ENCODE measurements at places on chromosomes 6 and 20.

DNA sequence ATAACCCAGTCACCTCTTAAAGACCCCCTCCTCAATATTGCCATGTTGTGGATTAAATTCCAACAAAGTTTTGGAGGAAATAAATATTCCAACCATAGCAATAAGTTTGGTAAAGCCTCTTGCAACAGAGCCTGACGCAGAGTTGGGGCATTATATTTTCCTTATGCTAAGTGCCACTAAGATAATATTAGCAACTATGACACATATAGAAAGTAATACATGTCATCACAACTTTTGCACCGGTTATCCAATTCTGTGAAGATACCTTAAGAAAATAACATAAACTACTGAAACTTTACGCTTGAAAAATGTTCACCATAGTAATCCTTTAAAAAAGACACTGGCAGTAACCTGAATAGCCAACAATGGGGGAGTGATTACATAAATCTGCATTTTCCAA lies 52.2 kb upstream of the TRERF1 start:
- DNase-seq = no peak

GRCh38 chr20:1323830-1324597 lies 4.9 kb downstream of the SDCBP2 start:
- DNase-seq = no peak

GRCh38 chr20:62486484-62486883 lies 10.7 kb upstream of the GATA5 start:
- no peak for DNase-seq

GRCh38 chr20:57772349-57772964 lies 62.6 kb upstream of the PMEPA1 start:
- DNase-seq = peak; percentile 9

DNA sequence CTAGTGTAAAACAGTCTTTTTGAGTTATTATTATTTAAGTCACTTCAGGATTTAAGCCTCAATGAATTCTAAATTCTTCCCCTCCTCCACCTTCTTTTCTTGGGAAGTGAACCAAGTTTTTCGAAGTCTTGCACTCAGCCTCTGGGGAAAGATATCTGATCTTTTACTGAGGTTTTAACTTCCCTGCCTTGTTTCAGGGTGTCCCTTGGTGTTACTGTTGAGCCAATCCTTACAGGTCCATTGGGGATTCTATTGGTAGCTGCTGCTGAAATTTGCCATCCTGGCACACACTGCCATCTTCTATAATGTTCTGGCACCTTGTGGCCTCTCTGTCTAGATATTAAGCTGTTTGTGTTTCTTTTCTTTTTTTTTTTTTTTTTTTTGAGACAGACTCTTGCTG lies 31.7 kb downstream of the BEND6 start:
- no peak for DNase-seq

- DNase-seq = no peak
Measured at GRCh38 chr20:20014659-20015058, 2.5 kb upstream of the NAA20 start.

GRCh38 chr6:156554160-156554559 lies 223.0 kb upstream of the ARID1B start:
- no peak for DNase-seq

DNA sequence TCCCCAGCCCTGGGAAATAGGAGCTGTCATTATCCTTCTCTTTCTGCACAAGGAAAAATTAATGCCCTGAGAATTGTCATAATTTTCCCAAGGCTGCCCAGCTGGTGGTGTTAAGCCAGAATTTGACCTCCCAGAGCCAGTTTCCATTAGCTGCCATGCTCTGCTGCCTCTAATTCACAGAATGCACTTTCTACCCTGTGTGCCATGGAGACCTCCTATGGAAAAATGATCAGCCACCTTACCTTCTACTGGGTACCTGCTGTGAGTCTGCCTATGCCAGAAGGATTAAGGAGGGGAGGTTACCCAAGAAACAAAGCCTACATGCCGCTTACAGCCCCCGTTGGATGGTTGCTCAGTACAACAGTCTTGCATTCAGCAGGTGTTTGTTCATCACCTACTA lies 29.1 kb downstream of the POFUT1 start:
- DNase-seq = no peak

- peak; percentile 55 for DNase-seq
Measured at GRCh38 chr6:73262671-73263569, at the start of gene KHDC1. KHDC1 (minus strand) TSS chr6:73263196; CDS start chr6:73242517, 20,679 bp downstream.

- no peak for DNase-seq
Measured at GRCh38 chr20:43984587-43984986, 69.9 kb downstream of the TOX2 start.

GRCh38 chr20:41574802-41575389 lies 43.3 kb downstream of the CHD6 start:
- DNase-seq = no peak

DNA sequence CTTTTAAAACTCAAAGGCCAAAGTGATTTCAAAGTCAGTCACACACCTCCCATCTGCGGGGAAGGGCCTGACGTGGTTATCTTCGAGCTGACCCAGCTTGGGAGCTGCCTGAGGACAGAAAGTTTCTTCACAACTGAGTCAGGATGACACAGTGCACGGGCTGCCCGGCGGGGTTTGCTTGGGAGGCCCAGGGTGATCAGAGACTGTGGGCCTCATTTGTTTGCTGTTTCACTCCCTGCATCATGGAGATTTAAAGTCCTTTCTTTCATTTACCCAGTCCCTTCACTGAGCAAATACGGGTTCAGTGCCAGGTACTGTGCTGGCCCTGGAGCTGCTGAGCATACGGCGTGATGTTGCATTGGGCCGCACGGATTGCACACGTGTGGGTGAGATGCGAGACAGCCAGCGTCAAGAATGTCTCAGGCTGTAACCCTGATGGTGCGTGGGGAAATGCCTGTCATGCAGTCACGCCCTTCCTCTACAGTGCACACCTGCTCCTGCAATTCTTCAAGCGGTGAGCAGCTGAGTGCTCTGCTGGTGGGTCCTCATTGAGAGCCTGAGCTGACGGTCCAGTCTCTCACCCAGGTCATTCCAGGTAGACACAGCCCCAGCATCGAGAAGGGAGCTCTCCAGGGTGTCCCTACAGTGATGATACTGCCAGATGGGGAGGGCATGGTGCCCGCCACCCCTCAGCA lies 82.7 kb upstream of the PMEPA1 start:
- DNase-seq = no peak

DNA sequence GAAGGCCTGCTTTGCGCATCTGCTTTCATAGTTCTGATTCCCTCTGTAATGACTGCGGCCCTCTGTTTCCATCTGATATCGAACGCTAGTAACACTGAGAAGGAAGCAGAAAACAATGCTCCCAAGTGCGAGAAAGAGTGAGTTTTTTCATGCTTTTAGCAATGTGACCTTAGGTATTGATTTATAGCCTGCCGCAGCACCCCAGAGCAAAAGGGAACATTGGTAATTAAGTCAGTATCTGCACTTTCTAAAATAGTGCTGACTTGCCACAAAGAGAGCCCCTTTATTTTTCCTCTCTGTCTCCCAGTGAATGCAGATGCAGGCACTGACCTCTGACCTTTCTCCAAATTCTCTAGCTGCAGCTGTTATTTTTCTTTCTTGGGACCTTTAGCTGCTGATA lies 129.8 kb downstream of the HDGFL1 start:
- no peak for DNase-seq

DNA sequence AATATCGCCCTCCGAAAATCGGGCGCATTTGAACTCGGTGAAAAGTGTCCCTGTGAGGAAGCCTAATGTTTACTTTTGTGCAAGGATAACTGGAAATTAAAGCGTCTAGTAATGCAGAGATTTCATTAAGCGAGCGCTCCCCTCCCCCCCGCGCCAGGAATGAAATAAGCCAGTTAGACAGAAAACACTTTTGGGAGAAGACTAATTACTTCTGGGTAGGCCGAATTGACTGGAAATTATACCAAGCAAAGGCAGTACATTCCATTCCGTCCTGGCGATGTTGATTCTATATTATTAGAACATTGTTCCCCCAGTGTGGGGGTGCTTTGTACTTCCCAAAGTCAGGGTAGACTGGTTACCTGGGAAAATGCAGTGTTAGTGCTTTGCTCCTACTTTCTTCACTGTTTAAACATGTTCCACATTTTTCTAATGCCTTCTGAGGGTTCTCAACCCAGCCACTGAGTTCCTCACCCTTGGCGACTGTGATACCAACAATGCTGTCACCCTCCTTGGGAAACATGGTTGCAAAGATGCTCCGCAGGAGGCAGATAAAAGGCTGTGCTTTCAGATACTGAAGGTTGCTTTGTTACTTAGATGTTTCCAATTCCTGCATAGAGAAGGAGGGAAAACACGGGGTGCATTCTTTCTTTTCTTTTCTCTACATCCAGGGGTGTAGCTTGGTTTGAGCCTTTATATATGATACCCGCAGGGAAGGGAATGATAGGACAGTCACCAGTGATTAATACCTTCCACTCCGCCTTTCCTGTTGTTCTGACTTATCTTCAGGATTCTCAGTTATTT lies 2.6 kb downstream of the GJA1 start:
- DNase-seq = no peak

DNA sequence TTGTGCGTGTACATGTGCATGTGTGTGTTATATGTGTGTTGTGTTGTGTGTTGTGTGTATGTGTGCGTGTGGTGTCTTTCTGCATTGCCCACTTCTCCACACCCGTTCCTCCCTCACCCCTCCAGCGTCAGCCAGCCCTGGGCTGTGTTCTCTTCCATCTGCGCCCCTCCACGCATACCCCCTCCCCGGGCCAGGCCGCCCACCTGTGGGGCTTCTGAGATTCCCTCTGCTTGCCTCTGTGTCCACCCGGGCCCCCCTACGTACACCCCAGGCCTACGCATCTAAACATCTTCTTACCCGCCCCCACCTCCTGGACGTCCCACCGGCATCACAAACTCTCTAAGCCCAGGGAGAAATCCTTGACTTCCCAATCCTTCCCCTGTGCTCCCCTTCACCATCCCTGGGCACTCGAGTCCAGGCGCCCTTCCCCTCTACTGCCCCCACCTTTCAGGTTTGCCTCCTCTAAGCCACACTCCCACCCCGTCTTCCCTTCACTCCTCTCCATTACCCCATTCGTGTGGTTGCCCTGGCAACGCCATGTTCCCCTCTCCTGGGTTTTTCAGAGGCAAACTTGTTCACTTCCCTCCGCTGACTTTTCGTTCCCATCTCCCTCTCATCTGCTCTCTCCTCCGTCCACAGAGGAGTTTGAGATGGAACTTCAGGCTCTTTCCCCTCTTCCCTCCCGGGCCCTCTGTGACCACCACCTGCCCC lies 81.7 kb upstream of the NNAT start:
- no peak for DNase-seq

- no peak for DNase-seq
Measured at GRCh38 chr6:154457046-154457713, 53.3 kb downstream of the CNKSR3 start.

- DNase-seq = no peak
Measured at GRCh38 chr6:17002123-17002522, 99.7 kb upstream of the STMND1 start.

GRCh38 chr6:99344289-99344688 lies 5.2 kb downstream of the FAXC start:
- no peak for DNase-seq

- no peak for DNase-seq
Measured at GRCh38 chr6:41025966-41026530, 13.0 kb downstream of the UNC5CL start.

- DNase-seq = no peak
Measured at GRCh38 chr6:18326980-18327379, 60.2 kb upstream of the RNF144B start.

DNA sequence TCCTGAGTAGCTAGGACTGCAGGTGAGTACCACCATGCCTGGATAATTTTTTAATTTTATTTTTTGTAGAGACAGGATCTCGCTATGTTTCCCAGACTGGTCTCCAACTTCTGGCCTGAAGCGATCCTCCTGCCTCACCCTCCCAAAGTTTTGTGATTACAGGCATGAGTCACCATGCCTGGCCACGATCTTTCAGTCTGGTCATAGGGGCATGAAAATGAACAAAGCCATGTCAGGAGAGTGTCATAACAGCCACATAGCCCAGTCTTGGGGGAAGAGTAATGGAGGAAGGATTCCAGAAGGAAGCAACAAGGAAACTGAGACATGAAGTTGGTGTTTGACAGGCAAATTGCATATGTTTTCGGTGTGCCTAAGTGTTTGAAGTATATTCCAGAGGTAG lies 17.0 kb upstream of the SNX3 start:
- DNase-seq = no peak

DNA sequence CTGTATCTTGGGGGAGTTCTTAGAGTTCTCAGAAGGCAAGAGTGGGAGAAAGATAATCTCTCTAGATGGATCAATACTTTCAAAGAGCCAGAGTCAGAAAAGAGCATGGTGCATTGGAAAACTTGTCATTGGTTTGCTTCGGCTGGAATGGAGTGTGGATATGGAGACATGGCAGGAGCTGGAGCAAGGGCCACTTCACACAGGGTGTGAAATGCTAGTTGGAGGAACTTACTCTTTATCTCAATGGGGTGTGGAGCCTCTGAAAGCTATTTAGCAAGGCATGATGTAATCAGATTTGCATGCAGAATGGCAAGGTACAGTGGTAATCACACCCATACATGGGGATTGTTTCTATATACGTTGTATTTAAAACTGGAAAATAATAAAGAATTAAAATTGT lies 31.5 kb upstream of the PAQR8 start:
- no peak for DNase-seq

- DNase-seq = no peak
Measured at GRCh38 chr6:159800141-159800865, at the start of gene PNLDC1. PNLDC1 (plus strand) TSS chr6:159800276; CDS start chr6:159800308, 32 bp downstream.

- DNase-seq = no peak
Measured at GRCh38 chr6:21003780-21004541, 469.7 kb downstream of the CDKAL1 start.

- no peak for DNase-seq
Measured at GRCh38 chr20:34582911-34583310, 24.4 kb downstream of the MAP1LC3A start.

DNA sequence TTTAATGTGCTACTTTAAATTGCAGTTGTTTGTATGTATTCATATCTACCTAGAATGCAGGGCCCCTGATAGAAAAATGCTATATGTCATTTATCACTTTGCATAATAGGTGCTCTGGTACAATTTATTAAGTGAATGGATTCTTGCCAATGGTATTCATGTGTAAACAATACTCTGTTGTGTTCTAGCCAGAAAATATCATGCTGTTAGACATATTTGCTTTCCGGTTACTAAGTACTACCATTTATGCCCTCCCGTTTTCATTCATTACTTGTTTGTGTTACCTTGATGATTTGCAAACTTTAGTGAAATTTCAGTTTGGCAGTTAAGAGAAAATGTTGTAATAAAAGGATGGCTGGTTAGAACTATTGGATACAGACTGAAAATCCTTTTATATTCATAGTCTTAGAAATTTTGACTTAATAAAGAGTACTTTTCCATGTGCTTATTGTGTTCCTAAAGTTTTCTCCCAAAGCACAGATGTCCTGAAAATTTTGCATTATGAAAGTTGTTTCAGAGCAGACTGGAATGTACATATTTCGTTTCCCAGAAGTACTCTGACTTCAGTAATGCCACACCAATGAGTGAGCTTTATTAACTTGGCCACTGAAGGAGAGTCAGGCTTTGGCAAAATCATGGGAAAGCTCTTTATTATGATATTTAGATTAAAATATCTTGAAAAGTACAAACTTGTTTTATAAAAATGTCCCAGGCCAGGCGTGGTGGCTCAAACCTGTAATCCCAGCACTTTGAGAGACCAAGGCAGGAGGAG lies 31.5 kb downstream of the RPF2 start:
- DNase-seq = no peak

GRCh38 chr6:142218446-142218845 lies 71.4 kb downstream of the VTA1 start:
- DNase-seq = no peak
